HT1080 (cell line): ENCODE measurements at places on chromosomes 7 and 10. TPM values are rescaled to one million over a fixed set of nuclear protein-coding genes. Genes with fewer than 3 reads are reported as not detected.
A peak's percentile ranks its signal among the peaks of the same experiment; 100 is the strongest.

The TBX20 gene
- 0.57 and 0.74 TPM in 2 replicates for total RNA-seq

The BMPER gene
- 2.4 and 3.8 TPM in 2 replicates for total RNA-seq

The C10orf53 gene
- not detected in 2 replicates for total RNA-seq

The FLNC gene
- total RNA-seq, result 38.2 and 38.6 TPM in 2 replicates

The CARD11 gene
- 0.17 and 0.43 TPM in 2 replicates for total RNA-seq

DNA sequence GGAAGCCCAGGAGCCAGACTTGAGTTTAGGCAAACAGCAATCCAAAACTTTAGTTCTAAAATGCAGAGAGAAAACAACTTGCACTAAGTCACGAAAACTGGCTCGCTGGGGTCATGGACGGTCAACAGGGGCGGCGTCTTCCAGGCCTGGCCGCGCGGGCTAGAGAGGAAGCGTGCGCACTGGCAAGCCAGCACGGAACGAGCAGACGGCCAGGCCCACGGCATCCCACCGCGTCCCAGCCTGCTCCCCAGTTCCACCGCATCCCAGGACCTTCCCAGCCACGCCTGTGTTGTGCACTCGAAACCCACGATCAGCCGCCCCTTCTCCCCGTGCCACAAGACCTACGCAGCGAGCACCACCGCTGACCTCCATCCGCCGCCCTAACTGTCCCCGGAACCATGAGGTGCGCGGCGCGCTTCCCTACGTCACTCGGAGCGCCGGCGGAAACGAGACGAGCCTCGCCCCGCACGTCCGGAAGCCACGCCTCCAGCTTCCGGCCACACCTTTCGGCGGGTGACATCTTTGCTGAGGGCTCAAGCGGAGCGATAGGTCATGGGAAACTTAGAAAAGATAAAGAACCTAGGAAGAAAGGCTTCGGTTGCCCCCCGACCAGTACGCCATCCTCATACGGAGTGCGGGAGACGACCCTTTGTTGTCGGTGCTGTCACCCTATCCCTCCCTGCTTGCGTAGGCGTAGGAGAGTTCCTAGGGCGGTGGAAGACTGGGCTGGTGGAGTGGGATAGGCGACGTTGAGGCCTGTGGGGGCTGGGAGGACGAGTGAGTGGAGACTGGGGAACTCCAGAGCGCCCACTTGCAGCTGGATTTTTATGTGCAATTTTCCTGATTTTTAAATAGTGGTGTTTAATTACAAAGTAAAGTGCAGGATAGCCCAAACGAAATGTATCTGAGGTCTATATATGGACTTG is at the start of gene TBRG4:
TSS of gene TBRG4 (minus strand) at position 400 of the 926 bp plus-strand sequence. CDS start 2,460 bp downstream, outside the sequence.
- DNase-seq, result peak; percentile 92

DNA sequence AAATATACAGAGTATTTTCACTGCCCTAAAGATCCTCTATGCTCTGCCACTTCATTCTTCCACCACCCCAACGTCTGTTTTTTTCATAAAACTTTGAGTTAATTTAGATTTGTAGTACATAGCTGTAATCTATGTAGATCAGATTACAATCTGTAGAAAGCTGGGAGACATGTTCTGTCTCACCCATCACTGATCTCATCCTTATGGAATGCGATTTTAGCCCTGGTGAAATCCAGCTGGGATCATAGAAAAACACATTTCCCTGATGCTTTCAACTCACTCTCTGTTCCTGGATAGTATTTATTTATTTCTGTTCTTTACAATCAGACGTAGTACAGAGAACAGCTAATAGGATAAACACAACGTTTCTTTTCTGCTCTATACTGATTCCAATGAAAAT is 521.0 kb downstream of the KIF20B start:
- peak; percentile 86 for DNase-seq

DNA sequence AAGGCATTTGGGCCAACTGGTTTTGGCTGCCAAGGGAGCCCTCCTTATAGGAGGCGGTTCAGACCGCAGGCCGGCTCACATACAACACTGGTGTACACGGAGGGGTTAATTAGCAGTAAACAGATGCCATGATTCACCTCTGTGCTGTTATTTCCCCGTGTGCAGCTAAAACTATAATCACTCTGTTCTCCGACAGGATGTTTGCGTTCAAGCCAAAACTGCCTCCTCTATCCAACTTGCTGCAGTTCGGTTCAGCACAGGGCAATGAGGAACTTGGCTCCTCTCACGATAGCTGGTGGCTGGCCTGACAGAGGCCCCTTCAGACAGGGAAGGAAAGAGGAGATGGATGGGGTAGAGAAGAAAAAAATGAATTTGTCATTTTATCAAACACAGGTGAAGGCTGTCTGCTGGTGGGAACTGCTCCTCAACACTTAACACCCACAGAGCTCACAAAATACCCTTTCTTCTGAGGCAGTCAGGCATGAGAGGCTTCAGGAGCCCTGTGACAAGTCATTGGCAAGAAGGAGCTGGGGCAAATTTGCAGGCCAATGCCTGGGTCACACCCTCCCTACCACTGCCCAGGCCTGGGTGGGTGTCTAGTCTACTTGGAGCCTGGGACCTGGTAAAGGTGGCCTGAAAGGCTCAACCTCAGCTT is 24.0 kb downstream of the KCNMA1 start:
- no peak for DNase-seq

DNA sequence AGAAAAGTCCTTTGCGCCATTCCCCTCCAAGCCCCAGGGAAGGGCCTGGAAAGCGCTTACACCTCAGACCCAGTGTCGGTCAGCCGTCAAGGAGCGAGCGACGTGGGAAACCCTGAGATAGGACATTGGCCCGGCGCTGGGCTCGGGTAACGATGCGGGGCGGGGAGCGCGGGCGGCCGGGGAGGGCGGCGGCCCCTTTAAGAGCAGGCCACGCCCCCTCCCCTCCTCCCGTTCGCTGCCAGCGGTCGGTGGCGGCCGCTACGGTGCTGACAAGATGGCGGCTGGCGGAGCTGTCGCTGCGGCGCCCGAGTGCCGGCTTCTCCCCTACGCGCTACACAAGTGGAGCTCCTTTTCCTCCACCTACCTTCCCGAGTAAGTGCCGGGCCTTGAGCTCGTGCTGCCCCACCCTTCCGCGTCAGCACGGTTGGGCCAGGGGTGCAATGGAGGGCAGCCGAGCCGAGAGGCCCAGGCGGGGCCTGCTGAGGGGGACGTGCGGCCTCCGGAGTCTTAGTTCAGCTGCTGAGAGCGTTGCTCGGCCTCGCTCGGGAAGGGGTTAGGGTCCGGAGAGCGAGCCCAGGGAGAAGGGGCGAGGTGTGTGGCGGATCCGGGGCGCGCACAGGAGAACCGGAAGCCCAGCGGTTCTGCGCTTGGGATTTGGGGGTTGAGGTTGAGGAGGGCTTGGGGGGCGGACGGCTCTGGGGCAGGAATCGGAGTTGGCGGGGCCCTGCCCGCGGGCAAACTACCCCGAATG is at the start of gene MKLN1:
TSS of gene MKLN1 (plus strand) at position 251 of the 751 bp plus-strand sequence. CDS start at position 275, 24 bp downstream.
- peak; percentile 82 for DNase-seq

DNA sequence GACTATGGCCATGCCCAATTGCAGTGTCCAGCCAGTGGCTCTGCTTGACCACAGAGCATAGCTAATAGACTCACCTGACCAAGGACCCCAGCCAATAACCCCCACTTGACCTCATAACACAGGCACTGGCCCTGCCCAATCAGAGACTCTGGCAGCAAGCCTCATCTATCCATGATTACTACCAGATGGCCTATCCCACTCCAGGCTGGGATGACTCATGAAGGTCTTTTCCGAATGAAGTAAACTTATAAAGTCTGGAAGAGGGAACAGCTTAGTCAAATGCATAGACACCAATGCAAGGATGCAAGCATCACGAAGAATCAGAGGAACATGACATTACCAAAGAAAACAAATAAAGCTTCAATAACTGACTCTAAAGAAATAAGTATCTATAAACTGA is 141.4 kb downstream of the TMEM168 start:
- no peak for DNase-seq

- DNase-seq, result no peak
These were observed 17.7 kb downstream of the SH2D4B start for GRCh38 chr10:80555415-80555814.

- DNase-seq, result no peak
These were observed 161.4 kb downstream of the ARID5B start for GRCh38 chr10:62062752-62063512.

DNA sequence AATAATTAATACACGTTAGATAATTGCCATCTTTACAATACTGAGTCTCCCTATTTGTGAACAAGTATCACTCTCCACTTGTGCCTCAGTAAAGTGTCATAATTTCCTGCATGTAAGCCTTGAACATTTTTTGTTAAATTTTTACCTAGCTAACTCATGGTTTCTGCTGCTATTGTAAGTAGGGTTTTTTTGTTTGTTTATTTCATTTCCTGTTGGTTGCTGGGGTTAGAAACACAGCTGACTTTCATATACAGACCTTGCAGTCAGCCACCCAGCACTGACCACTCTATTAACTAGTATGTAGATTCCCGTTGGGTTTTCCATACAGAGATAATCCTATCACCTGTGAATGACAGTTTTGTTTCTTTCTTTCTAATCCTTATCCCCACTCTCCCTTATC is 133.3 kb downstream of the MPP7 start:
- DNase-seq, result no peak

DNA sequence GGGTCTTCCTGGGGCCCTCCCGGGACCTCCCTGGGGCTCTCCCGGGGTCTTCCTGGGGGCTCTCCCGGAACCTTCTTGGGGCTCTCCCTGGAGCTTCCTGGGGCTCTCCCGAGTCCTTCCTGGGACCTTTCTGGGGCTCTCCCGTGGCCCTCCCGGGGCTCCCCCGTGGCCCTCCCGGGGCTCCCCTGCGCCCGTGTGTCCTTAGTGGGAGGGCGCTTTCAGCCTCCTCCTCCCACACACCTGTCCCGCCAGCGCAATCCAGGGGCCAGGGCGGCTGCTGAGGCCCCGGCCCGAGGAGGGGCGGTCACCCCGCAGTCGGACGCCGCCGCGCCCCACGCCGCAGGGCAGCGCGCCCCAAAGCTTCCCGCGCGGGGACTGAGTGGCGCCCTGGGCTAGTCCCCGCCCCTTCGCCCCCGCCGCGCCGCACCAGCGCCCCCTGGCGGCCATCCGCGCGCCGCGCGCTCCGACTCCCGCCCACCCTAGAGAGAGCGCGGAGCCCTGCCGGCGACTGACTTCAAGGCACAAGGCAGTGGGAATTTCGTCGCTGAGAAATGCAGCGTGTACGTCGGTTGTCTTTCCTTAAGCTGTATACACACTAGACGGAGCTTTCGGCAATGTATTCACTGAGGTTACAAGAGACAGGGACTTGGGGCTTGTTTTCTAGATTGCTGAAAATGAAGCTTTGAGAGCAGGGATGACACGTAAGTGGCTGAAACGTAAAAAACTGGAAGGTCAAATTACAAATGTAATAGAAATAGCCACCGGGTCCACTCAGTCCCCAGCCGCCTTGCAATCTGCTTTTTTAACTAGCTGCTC is 47.1 kb downstream of the INSIG1 start:
- peak; percentile 43 for DNase-seq

- peak; percentile 60 for DNase-seq
These were observed 87.8 kb downstream of the CHRM2 start for GRCh38 chr7:136956232-136956631.

DNA sequence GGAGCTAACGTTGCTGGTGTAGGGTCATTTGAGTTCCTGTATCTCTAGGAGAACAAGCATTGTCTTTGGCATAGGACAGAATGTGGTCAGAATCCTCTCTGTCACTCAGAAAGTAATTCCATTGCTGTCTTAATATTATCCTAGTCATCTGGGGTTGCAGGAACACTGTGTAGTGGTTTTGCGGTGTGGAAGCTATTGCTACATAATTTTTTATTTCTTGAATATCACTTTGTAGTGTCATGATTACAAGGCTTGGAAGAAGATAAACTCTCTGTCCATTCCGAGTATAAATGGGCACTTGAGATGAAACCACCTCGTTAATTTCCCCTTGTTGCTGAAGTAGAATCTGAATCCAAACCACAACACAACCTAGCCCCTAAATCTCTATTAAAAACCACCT is 919.2 kb downstream of the LRMDA start:
- peak; percentile 48 for DNase-seq

GRCh38 chr10:60974463-60975149 is 30.6 kb upstream of the RHOBTB1 start:
- DNase-seq, result peak; percentile 69

- peak; percentile 18 for DNase-seq
These were observed 453 bp downstream of the URGCP start for GRCh38 chr7:43905956-43906330.

DNA sequence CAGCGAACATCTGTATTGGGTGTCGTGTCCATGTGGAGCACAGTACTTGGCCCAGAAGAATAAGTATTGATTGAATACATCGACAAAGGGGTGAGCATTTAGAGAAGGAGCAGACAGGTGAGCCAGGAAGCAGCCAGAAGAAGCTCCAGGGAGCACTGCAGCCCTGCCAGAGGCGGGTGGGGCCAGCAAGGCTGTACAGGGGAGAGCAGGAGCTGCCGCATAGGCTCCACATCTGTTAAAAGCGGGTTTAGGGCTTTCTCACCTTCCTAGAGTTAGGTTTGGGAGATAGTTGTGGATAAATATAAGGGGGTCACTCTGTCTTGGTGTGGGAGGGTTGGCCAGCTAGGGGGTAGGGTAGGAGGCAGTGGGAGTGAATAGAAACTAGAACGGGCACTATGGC is 1.3 kb upstream of the CPA1 start:
- no peak for DNase-seq

- DNase-seq, result no peak
These were observed 169.9 kb downstream of the SNX10 start for GRCh38 chr7:26461518-26461917.

DNA sequence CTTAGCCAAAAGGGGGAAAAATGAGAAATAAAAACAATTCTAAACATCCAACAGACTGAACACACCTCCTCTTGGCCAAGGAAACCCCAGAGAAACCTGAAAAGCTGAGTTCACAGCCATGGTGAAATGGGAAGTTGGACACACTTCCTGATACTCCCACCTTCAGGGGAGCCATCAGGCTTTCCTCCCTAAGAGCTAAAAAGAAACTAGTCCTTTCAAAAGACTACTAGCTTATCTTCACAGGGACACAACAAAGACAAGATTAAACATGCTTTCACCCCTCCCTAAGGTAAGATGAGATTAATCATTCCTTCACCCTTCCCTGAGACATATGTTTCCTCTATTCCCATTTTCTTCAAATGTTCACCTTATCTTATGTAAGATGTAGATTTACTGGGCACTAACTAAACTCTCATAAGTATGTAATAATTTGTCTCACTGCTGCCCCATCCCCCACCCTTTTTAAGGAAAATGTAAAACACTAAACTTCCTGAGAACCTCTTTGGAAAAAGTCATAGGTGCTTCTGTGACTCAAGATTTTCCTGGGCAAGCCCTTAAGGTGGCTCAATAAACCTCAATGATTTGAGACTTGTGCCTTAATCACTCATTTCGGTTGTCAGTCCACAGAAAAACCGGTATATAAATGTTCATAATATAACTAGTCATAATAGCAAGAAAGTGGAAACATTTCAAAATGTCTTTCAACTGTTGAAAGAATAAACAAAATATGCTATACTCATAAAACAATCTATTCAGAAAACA is 40.5 kb downstream of the HTR7 start:
- DNase-seq, result no peak

DNA sequence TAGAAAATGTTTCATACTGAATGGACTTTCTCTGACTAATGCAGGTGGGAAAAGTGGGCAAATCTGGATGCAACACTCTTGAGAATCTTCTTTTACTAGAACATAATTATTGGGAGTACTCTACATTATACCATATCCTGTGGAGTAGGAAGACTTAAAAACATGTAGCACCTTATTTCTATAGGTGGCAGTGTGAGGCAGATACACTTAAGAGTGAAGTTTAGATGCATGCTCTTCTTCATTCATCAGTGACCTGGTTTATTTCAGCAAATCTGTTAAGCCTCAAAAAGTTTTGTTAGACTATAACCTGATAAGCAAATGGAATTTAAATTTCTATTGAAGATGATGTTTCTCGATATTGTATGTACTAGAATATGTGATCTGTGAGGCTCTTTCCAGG is 1087.1 kb upstream of the LRRN3 start:
- DNase-seq, result no peak
